Mammary epithelial cell (primary cell): ENCODE measurements at places on chromosomes 2 and 18. TPM values are rescaled to one million over a fixed set of nuclear protein-coding genes. Genes with fewer than 3 reads are reported as not detected.

GRCh38 chr2:123540291-123540690, 484.8 kb upstream of the CNTNAP5 start:
- no peak for DNase-seq

- DNase-seq: no peak
Measured at GRCh38 chr2:54981385-54981784, 68.9 kb downstream of the RTN4 start.

GRCh38 chr2:187405921-187406320, 42.1 kb downstream of the CALCRL start:
- no peak for DNase-seq

GRCh38 chr2:19529677-19530076, 171.3 kb upstream of the OSR1 start:
- DNase-seq: no peak

GRCh38 chr2:28661589-28662001, 90.0 kb upstream of the PPP1CB start:
- peak; percentile 78 for DNase-seq

The PSTPIP2 gene
- 27.2 TPM for polyA plus RNA-seq

The MXD1 gene
- 5.5 TPM for polyA plus RNA-seq

The ADD2 gene
- 0.06 TPM for polyA plus RNA-seq

The TTC32 gene
- polyA plus RNA-seq: 4.8 TPM

The OSBPL1A gene
- polyA plus RNA-seq: 28.1 TPM

The TCF23 gene
- polyA plus RNA-seq: not detected

The ALPP gene
- 0.03 TPM for polyA plus RNA-seq

The XIRP2 gene
- 0.03 TPM for polyA plus RNA-seq
